ENCODE measurements at places on chromosomes 7 and 10.

DNA sequence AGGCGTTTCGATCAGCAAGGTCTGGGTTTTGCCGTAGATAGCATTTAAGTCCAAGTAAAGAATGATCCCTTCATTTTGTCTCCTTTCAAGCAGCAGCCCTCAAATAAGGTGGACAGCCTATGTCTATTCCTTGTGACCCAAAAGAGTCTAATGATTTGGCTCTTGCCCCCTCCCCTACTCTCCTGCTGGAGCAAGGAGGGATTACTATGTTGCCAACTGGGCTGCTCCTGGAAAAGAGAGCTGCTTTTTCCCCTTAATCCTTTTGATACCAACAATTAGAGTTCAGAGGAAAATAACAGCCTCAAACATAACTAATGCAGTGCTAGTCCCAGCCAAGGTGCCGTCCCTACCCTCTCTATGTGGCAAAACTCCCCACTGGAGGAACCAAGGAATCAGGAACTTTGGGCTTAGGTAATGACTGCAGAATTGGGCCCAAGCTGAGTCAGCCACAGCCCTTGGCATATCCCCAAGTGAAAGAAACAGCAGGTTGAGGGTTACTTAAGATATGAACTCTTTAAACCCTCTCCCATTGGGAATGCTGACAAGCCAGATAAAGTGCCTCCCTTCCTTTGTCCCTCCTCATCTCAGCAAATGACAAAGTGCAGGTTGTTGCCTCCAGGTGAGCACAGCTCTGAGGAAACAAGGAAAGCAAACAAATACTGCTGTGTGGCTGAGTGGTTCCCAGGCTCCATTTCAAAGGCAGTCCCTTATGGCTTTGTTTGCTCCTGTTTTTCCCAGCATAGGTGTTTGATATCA, 643.7 kb downstream of the INHBA start:
- no peak for DNase-seq

GRCh38 chr7:128948976-128949760, 11.4 kb downstream of the IRF5 start:
- DNase-seq: no peak

- DNase-seq: no peak
Observed at GRCh38 chr10:70834441-70835151, 18.8 kb downstream of the SGPL1 start.

GRCh38 chr7:95432606-95433005, 2.2 kb downstream of the PON2 start:
- no peak for DNase-seq

DNA sequence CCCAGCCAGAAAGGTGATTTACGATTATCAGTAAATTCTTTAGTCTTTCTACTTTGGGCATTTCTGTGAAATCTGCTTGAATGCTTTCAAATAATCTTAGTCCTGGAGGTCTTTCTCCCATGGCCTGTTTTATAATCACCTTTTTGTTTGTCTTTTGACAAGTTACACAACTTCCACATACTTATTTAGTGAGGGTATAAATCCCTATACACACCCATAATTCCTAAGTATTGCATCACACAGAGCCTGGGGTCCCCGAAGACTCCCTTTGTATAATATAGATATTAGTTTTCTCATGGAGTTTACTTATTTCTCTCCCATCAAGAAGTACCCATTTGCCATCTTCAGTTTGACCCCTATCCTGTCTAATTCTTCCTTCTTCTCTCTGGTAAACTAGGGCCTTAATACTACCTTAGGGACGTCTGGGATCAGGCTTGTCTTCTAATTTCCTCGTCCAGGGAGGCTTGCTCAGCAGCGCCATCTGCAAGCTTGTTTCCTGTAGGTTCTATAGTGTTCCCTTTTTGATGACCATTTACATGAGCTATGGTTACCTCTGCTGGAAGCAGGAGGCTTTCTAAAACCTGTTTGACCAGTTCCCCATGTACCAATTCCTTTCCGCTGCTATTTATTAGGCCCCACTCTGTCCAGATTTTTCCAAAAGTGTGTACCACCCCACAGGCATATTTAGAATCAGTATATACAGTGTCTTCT, 8.1 kb downstream of the DNAH11 start:
- DNase-seq: no peak

DNA sequence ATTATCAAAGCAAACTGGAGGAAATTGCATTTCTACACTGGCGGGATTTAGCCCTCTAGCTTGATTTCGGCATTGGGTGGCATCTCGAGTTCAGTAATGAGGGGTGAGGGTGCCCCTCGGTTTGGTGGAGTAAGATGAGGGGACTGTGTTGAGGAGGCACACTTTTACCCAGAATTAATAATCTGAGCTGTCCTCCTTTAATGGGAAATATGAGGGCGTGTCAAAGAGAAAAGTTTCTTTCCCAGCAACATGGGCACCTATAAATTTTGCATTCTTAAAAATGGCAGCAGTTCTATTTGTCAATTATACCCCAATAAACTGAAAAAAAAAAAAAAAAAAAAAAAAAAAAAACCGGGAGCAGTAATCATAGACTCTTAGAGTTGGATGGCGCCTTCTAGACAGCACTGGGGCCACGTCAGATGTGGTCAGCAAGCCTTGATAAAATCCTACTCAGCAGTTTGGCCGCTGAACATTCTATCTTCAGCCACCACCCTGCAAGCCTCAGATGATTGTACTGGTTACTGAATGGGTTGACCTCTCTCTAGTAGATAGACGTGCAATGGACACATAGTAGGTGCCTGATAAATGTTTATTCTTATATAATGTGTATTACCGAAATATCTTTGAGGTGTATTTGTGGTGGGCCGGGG, 931 bp downstream of the PAPSS2 start:
- peak; percentile 38 for DNase-seq
